Activated gamma-delta T cell (primary cell): ENCODE measurements at places on chromosomes 1 and 21.

DNA sequence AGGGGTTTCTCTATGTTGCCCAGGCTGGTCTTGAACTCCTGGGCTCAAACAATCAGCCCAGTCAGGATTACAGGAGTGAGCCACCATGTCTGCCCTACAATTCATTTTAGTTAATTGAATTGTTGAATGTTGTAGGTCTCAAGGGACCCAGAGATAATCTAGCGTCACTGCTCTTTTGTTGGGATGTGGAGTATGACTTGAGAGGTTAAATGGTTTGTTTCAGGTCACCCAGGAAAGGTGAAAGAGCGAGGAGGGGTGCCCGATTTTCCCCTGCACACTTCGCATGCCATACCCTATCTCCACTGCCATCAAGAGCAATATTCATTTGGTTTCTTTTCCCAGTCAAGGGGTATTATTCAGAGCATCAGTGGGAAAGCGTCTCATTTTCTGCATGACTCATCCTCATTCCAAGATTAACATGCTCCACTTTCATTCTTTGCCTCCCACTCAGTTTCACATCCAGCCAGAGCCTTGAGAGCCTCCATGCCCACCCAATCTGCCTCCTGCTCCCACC is 13.1 kb upstream of the SLC30A1 start:
- no peak for DNase-seq

DNA sequence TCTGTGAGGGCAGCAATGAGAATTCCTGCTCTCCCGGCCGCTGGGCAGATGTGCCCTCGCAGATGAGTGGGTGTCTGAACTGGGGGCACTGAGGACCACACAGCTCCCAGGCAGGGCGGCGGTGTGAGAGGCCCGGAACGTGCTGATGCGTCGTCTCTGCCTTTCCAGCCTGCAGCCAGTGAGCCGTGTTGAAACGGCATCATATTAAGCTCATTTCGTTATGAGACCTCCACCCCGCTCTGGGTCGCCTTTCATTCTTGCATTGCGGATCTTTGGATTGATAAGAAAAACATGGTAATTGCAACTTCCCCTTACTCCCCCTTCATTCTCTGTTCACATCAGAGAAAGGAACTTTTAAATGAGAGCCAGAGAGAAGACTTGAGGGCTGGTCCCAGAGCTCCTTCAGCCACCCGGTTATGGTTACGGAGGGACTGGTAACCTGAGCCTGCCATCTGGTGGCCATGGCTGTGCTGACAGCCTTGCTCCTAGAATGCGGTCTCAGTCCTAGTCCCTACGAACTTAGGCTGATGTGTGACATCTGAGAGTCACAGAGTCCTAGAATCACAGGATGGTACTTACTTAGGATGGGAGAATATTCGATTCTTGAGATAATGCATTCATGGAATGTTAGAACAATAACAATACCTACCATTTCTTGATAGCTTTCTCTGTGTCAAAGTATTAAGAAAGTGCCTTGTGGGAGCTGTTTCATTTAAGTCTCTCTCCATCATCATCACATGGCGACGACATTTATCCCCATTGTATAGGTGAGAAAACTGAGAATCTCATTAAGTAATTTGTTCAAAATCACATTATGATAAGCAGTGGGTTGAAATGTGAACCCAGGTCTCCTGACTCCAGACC is 271.0 kb downstream of the TRABD2B start:
- no peak for DNase-seq

DNA sequence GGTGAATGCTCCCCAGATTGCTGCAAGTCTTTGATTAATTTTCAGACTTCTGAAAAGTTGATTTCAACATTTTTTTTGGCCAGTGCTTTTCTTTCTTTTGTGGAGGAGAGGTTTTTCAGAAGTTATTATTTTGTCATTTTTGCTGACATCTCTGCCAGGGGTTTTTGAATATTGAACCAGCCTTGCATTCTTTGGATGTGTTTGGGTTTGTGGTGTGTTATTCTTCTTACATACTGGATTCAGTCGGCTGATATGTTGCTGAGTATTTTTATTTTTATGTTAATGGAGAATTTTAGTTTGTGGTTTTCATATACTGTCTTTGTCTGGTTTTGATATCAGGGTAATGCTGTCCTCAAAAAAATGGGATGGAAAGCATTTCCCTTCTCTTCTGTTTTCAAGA is 25.3 kb downstream of the OBSCN start:
- DNase-seq = no peak

GRCh38 chr1:185155600-185156287 is 1.0 kb downstream of the TRMT1L start:
- DNase-seq = no peak

- no peak for DNase-seq
These were observed 113.2 kb downstream of the RUNX1 start for GRCh38 chr21:34935898-34936297.

- DNase-seq = no peak
These were observed 44.8 kb downstream of the MPZL1 start for GRCh38 chr1:167766538-167766937.

GRCh38 chr1:234505769-234506102 is 26.8 kb upstream of the TARBP1 start:
- DNase-seq = no peak

- DNase-seq = no peak
These were observed 52.4 kb upstream of the PAX7 start for GRCh38 chr1:18578271-18578670.

GRCh38 chr21:38386967-38387366 is 111.3 kb downstream of the ERG start:
- DNase-seq = no peak

DNA sequence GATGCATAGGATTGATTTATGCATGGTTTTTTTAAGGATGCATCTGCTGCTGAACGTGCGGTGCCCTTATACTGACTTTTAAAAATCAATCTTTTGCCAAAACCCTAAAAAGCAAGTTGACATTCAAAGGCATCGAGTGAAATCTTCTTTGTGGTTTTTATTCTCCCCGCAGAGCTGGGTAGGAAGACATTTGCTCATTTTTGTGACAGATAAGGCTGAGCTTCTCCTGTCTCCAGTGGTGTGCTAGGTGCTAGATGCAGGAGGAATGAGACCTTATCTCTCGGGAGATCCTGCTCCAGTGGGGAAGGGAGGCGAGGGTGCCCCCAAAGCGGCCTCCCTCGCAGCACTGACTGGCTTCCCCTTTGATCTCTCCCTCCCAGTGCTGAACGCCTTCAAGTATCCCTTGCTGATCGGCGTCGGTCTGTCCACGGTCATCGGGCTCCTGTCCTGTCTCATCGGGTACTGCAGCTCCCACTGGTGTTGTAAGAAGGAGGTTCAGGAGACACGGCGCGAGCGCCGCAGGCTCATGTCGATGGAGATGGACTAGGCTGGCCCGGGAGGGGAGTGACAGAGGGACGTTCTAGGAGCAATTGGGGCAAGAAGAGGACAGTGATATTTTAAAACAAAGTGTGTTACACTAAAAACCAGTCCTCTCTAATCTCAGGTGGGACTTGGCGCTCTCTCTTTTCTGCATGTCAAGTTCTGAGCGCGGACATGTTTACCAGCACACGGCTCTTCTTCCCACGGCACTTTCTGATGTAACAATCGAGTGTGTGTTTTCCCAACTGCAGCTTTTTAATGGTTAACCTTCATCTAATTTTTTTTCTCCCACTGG is 14.9 kb upstream of the CD101 start:
- DNase-seq = no peak

DNA sequence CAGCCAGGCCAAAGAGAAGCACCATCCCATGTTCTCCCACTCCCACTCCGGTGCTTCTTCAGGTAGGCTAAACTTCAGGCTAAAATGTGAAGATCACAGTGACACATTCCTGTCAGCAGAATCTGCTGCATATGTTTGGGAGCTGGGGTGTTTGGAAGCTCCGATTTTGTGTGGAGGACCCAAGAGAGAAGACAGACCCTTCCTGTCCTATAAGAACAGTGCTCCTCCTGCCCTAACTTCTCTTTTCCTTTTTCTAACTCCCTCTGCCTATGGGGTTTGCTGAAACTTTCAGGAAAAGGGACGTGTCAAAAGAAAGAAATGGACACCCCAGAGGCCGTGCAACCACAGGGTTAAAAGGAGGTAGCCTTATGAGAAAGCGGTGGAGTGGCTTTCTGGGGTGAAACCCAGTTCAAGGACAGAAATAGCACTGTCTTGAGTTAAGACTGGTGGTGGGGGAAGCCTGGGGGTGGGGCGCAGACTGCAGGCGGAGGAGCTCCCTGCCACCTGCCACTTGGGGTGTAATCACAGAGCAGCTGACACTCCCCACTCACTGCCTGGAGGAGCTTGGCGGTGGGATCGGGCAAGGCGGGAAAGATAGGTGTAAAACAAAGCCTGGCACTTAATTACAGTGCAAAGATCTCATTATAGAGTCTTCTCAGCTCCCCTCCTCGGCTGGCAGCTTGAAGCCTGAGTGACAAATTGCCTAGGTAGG is 645 bp upstream of the TLR5 start:
- no peak for DNase-seq

GRCh38 chr1:57843760-57844159 is 419.9 kb upstream of the DAB1 start:
- no peak for DNase-seq

DNA sequence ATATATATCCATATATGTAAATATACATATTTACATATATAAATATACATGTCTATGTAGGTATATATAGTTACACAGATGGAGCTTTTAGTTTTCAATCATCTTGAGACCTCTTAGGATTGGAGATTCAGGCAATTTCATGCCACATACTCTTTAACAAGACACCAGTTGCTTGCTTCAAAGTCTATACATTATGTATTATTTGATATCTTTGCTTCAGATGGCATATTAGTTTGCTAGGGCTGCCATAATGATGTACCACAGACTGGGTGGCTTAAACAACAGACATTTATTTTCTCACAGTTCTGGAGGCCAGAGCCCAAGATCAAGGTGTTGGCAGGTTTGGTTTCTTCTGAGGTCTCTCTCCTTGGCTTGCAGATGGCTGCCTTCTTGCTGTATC is 14.1 kb upstream of the C1orf87 start:
- no peak for DNase-seq

DNA sequence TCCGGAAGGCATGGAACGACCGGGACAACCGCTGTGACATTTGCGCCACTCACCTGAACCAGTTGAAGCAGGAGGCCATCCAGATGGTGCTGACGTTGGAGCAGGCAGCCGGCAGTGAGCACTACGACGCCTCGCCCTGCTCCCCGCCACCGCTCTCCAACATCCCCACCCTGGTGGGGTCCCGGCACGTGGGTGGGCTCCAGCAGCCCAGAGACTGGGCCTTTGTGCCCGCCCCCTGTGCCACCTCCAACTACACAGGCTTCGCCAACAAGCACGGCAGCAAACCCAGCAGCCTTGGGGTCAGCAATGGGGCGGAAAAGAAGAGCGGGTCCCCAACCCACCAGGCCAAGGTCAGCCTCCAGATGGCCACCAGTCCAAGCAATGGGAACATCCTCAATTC is 212.1 kb downstream of the KIF26B start:
- DNase-seq = no peak

DNA sequence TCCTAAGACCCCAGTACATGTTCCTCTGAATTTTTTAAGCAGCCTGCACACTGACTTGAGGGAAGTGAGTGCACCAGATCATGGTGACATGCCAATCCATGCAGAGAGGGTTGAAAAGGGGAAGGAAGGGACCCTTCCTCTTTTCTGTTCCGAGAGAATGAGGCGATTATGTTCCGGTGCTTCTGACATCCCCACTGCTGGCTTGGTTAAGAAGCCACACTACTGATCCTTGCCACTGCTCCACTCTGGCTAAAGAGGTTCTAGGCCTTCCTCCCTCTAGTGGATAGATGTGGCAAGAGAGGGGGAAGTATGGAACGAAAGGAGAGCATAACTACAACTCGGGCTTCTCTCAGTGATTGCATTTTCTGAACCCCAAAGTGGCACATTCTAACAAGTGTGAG is 1.8 kb upstream of the CYB5R1 start:
- no peak for DNase-seq

DNA sequence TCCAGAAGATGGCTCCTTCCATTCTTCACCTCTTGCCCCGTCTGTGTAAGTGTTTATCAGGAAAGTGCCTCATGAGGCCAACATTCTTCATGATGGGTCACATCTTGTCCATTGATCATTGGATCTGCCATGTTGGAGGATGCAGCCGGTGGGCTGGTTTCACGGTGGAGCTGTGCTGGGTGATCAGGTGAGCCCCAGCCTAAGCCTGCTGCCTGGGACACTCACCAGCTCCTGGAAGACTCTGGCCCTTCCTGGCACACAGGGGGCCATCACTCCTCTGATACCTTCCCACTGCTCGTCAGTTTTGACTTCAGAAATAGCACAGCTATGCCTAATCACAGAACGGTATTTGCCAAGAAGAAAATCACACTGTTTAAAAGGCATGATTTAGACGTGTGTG is 38.3 kb downstream of the UBASH3A start:
- no peak for DNase-seq

DNA sequence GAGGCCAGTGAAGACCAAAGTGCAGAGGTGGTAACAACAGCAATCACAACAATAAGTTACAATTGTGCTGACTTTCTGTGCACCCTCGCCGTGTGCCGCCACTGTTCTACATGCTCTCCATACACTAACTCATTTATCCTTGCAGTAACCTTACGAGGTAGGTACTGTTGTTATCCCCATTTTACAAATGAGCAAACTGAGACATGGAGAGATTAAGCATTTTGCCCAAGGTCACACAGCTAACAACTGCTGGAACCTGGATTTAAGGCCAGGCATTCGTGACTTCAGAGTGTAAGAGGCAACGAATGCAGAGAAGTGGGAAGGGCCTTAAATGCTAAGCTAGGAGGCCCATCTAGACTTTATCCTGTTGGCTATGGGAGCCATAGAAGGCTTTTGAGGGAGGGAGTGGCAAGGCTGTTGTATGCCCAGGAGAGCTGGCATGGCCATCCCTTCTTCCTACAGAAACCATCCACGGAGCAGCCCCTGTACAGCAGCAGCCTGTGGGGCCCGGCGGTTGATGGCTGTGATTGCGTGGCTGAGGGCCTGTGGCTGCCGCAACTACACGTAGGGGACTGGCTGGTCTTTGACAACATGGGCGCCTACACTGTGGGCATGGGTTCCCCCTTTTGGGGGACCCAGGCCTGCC is 36.6 kb downstream of the AZIN2 start:
- DNase-seq = no peak

DNA sequence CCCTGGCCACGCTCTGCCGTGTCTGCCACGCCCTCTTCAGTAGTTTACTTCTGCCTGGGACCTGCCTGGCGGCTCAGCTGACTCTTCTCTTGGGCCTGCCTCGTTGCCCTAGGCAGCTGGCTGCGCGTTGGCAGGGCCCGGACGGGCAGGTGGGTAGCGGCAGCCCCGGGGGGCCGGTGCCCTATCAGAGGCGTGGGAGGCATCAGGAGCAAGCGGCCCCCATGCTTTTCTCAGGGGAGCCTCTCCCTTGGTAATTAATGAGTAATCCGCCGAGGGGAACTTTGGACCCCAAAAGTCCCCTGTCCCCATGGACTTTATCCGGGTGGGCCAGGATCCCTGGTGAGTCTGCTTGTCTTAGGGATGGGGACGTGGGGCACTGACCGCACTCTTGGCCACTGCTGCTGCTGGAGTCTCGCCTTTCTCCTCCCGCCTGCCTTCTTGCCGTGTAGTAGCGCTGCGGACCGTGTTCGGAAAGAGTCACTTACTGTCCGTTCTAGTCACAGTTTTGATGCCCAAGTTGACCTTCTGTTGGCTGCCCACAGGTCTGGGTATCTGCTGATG is 22.7 kb downstream of the SKI start:
- DNase-seq = no peak
